ENCODE measurements at places on chromosomes 6 and 20.

DNA sequence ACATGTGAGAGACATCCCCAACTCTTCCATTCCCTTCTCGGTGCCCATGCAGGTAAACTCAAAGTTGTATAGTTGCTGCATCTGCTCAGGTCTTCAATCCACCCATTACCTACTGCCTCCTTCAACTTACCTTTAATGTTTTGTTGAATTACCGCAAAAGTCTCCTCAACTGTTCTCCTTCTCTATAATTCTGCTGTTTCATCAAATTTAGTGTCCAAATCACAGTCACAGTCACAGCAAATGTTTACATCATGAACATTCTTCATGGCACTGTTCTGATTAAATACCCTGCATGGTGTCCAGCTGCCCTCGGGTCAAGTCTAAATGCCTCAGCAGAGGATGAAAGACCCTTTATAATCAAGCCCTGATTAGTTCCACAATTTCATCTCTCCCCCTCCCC, 130.1 kb downstream of the IPCEF1 start:
- no peak for DNase-seq

- no peak for DNase-seq
Observed at GRCh38 chr6:25635886-25636317, 16.1 kb upstream of the SCGN start.

DNA sequence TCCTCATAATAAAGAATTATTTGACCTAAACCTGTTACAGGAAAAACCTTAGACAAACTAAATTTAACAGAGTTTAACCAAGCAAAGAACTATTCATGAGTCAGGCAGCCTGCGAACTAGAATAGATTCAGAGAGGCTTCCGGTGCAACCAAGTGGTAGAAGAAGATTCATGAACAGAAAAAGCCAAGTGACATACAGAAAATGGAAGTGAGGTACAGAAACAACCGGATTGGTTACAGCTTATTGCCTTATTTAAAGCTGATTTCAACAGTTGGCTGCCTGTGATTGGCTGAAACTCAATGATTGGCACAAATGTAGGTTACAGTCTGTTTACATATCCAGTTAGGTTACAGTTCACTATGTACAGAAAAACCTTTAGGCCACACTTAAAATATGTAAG, 10.1 kb downstream of the PPP1R3G start:
- DNase-seq: no peak

- DNase-seq: no peak
Observed at GRCh38 chr6:44942201-44942600, 385.9 kb upstream of the RUNX2 start.

DNA sequence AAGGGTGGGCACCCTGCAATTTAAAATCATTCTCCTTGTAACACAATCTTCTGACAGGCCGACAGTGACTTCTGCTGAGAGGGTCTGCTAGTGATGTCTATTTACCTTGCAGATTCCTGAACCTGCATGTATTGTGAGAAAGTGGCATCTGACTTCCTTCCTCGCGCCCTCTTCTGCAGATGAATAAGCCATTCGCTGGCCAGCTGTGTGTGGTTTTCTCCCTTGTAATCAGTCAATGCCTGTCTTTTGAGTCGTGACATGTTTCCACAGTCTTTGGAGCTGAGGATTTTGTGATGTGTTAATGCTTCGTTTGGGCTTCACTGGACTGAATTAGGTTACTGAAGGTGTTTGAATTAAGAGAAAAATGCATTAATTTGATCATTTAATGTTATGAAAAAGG, 125.3 kb downstream of the GRM1 start:
- DNase-seq: no peak

- DNase-seq: no peak
Observed at GRCh38 chr6:131197716-131198115, 62.4 kb downstream of the AKAP7 start.

DNA sequence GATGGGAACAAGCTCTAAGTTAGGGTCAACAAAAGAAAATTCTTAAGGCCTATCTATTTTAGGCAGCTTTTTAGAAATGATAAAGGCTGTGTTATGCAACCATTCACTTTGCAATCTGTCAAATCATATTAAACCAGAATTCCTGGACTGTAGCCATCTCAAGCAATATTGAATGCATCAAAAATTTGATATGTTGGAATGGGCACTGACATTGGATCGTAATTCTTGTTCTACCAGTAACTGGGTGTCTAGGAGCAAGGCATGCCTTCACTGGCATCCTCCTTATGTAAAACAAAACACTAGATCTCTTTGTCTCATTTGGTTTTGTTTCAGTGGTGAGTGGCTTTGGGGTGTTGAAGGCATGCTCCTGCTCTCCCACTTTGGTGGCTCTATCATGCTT, 145.6 kb downstream of the JARID2 start:
- no peak for DNase-seq

GRCh38 chr6:43544461-43544860, 27.6 kb downstream of the POLR1C start:
- DNase-seq: no peak

GRCh38 chr6:112235956-112236355, 18.4 kb downstream of the LAMA4 start:
- DNase-seq: peak; percentile 77

GRCh38 chr6:158232316-158233213, 64.4 kb downstream of the GTF2H5 start:
- DNase-seq: peak; percentile 60

DNA sequence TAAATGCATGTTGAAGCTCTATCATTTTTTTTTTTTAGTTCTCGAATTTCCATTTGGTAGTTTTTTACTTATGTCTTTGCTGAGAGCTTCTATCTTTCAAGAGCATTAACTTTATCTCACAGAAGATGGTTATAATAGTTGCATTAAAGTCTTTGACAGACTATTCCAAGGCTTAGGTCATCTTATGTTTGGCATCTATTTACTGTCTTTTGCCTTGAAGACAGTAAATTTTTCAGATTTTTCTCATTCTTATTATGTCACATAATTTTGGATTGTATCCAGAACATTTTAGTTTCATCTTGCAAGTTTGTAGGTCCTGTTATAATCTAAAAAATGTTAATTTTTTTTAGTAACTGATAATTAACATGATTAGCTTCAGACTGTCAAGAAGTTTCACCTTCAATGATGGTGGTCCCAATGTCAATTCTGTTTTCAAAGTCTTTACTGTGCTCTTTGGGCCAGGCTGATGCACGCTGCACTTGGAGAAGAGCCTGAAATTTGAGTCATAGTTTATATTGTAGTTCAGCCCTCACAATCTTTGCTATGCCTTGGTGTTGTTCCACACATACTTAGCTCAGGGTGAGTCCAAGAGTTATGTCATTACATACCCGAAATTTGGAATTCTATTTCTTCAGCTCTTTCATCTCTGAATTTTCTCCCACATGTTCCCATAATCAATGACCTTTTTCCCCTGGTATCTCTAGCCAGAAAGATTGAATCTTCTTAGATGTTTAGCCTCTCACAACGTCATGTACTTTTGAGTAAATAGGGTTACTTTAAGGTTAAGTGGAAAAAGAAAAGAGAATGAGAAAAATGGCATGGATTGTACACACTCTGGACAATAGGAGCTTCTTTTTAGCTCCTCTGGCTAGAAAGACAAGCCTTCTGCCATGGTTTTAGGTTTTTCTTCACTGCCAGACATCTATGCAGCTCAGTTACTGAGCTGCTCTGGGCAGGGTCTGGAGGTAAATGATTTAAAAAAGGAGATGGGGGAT, 110.3 kb upstream of the BTBD3 start:
- no peak for DNase-seq

DNA sequence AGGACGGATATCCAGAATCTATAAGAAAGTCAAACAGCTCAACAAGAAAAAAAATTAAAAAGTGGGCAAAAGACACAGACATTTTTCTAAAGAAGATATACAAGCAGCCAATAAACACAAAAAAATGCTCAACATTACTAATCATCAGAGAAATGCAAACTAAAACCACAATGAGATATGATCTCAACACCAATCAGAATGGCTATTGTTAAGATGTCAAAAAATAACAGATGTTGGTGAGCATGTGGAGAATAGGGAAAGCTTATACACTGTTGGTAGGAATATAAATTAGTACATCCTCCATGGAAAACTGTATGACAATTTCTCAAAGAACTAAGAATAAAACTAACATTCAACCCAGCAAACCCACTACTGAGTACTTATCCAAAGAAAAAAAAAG, 23.3 kb upstream of the OSTM1 start:
- DNase-seq: no peak

DNA sequence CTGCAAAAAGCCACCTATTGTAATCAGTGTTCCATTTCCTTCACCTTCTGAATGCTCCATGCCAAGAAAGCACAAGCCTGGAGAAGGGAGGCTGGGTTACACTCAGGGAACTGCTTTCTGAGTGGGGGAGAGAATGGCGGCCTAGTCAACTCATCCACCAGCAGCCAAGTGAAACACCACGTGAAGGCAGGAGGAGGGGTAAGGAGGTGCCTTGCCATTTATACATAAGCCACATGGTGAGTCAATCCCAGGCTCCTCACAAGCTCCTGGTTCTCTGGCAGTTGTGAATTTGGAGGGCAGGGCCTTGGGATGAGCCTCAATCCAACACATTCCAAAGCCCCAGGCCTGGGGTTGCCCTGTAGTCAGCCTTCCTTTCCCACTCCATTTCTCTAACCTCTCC, 149.4 kb downstream of the CD24 start:
- no peak for DNase-seq

- no peak for DNase-seq
Observed at GRCh38 chr6:101605874-101606273, 212.4 kb downstream of the GRIK2 start.

DNA sequence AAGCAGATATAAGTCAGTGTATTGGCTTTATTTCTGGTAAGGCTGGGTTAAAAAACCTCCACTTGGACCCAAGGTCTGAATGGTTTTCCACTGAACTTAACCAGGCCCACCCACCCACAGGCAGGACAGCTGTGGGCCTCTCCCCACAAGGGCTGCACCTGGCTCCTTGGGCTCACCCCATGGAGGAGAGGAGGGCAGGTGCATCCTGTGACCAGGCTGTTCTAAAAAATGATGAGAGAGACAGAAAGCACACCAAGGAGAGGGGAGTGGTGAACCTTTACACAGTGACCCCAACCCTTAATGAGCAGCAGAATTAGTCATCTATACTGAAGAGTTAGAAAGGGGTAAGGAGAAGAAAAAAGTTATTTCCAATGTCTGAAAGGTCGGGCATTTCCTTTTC, 34.5 kb upstream of the DUSP22 start:
- no peak for DNase-seq

DNA sequence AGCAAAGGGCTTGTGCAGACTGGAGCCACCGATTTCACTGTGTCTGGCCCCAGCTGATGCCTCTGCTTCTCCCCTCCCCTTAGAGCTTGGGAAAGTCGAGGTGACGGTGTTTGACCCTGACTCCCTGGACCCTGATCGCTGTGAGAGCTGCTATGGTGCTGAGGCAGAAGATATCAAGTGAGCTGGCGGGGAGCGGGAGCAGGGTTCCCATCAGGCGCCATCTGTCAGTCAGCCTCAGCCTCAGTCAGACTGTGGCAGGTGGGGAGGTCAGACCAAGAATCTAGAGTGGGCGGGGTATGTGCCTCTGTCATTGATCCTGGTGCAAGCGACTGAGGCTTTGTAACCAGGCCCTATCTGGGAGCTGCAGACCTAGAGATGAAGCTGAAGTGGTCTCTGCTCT, 5.5 kb downstream of the ERGIC3 start:
- DNase-seq: no peak

GRCh38 chr6:3228046-3228671, 706 bp upstream of the TUBB2B start:
- DNase-seq: peak; percentile 36

DNA sequence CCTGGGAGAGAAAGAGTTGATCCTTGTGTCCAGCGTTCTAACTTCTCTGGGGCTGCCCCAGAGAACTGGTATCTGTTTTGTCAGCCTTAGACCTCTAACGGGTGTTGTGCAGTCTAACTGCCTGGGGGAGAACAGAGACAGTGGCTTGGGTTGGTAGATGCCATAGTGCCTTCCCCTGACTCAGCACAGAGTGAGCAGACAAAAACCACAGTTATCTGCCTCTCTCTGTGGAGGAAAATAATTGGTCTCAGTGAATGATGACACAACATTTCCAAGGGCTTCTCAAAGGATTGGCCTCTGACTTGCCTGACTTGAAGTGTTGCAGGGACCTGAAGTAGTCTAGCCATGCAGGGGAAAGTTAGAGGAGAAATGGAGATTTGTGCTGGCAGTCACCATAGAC, 226.2 kb upstream of the MAN1A1 start:
- DNase-seq: no peak

- DNase-seq: peak; percentile 7
Observed at GRCh38 chr6:160355001-160355400, 6.8 kb downstream of the SLC22A3 start.

- no peak for DNase-seq
Observed at GRCh38 chr6:32108094-32108627, 977 bp downstream of the TNXB start.

DNA sequence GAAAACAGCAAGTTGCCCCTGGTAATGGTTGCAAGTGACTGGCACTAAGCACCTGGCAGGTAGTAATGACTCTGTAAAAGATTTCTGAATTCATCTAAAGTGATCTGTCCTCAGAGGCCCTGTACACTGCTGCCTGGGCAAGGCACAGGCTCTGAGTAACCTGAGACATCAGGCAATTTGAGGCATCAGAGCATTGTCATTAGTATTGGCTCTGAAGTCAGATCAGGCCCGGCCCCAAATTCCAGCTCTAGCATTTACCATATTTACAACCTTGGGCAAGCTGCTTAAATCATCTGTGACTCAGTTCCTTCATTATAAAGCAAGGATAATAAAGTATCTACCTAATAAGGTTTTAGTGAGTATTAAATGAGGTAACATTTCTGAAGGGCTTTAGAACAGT, 17.3 kb upstream of the TENT5A start:
- DNase-seq: no peak

DNA sequence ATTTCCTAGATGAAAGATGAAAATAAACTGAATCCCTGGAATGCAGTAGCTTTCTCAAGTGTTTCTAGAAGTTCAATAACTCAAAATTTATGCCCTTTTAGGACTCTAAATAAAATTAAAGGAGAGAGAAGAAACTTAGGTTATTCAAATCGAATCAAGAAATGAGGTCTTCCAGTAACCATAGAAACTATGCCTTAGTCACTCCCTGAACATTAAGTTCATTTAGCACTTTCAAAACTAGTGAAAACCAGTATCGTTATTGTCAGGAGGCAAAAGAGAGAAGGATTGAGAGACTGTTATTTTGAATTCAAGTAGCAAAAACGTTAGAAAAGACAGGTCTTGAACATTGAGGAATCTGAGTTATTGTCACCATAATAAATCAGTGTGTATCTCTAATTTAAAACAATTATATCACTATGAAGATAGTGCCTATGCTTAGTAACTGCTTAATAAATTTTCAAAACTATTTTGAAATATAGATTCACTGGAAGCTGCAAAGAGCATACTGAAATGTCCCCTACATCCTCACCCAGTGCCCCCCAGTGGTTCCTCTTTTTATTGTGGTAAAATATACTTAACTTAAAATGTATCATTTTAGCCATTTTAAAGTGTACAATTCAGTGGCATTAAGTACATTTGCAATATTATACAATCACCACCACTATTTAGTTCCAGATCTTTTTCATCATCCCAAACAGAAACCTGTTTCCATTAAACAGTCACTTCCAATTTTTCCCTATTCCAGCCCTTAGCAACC, 4.6 kb downstream of the RPP21 start:
- no peak for DNase-seq
